ENCODE measurements at places on chromosomes 3 and 15.

DNA sequence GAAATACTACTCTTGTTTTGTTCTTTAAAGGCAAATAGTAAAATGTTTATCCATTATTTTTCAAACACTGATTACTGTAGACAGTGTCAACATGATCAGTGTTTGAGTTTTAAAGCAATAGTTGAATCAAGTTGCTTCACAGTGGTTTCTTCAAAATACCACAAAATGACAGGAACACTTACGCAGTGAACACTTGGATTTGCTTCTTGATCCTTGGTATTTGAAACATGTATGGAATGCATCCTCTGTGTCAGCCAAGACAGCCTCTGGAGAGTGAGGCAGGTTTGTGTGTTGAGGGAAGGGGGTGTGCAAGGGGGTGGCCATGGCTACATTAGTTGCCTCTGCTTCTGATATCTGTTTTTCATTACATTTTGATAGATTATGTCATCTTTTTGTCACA is 413.0 kb downstream of the RBMS3 start:
- no peak for DNase-seq

GRCh38 chr15:39919748-39920509 is at the start of gene GPR176:
Gene GPR176, minus strand, starts transcription at chr15:39920266. Its CDS starts 240 bp downstream, at chr15:39920026.
- peak; percentile 62 for DNase-seq

- no peak for DNase-seq
These were observed 18.4 kb downstream of the IGDCC4 start for GRCh38 chr15:65404186-65404872.

DNA sequence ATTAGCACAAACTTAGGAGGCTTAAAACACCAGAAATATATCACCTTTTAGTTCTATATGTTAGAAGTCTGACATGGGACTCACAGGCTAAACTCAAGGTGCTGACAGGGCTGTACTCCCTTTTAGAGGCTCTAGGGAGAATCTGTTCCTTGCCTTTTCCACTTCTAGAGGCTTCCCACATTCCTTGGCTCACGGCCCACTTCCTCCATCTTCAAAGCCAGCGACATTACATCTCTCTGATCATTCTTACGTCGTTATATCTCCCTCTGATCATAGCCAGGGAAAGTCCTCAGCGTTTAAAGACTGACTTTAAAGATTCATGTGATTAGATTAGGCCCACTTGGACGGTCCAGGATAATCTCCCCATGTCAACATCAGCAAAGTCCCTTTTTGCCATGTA is 166.3 kb downstream of the GREM1 start:
- DNase-seq = no peak

GRCh38 chr15:25185791-25186190 is 231.0 kb downstream of the SNRPN start:
- no peak for DNase-seq

DNA sequence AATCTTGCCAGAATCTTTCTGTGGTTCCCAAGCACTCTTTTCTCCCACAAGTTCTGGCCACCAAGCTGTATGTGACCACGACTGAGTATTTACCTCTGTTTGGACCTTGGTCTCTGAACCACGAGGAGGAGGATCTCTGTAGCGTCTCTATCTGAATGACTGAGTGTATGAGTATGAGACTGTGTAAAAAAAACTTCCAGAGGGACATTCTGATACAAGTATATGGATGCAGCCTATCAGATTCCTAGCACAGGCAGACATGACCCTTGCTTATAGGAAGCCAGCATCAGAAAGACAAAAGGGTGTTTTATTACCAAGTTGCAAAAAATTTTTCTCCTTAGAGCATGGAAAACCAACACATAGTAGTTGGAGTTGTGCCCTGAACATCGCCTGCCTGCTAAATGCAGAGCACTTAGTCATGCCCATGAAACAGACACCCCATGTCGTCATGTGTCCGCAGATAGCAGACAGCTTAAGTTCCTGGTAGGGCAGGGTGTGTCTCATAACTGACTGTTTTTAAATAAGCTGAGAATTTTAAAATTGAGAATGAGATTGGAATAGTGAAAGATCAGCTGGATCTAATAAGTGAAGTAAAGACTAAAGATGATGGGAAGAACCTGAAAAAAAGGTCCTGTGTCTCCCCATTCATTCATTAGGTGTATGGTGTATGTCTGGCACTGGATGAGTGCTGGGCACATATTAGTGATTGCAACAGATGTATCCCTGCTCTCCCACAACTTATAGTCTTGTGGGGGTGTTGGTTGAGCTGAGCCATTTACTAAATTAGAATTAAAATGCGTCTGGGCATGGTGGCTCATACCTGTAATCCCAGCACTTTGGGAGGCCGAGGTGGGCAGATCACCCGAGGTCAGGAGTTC is 30.9 kb downstream of the DAG1 start:
- no peak for DNase-seq

DNA sequence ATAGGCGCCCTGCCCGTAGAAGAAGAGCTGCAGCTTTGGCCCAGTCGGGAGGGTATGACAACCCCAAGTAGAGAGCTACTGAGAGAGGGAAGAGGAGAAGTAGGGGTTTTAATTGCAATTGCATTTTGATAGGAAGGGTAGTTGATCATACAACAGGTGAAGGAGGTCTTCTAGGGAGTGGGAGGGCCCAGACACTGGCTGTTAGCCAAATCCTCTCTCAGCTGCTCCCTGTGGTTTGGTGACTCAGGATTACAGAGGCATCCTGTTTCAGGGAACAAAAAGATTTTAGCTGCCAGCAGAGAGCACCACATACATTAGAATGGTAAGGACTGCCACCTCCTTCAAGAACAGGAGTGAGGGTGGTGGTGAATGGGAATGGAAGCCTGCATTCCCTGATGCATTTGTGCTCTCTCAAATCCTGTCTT is 408.9 kb upstream of the THBS1 start:
- peak; percentile 63 for DNase-seq

- DNase-seq = no peak
These were observed 358.1 kb upstream of the TRIM42 start for GRCh38 chr3:140319739-140320138.

- no peak for DNase-seq
These were observed 1.9 kb downstream of the CBLB start for GRCh38 chr3:105866656-105867653.

- no peak for DNase-seq
These were observed 127.2 kb upstream of the IL12A start for GRCh38 chr3:159861369-159861987.

GRCh38 chr3:15645246-15645645 is 43.7 kb downstream of the BTD start:
- no peak for DNase-seq

- DNase-seq = no peak
These were observed 13.2 kb downstream of the CCR5 start for GRCh38 chr3:46383951-46384330.

- DNase-seq = no peak
These were observed 88.4 kb downstream of the PLCH1 start for GRCh38 chr3:155656466-155656865.

GRCh38 chr15:76988867-76989780 is 5.8 kb upstream of the PSTPIP1 start:
- peak; percentile 59 for DNase-seq

DNA sequence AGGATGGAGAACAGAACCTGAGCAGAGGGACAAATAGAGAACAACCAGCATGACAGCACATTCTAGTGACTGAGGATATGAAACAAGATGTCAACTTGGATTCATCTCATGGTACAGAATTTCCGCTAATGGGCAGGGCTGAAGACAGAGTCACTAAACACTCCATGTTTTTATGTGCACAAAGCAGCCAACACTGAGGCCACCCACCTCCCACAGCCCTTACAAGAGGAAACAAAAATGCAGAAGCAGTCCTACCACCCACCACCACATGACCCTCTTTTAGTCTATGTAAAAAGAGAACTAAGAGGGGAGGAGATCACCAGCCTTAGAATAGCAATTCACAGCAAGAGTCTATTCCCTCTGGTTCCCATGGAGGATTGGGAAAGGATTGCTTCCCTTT is 131.4 kb upstream of the UBE2E2 start:
- DNase-seq = no peak

GRCh38 chr3:12185172-12185710 is 26.5 kb upstream of the TIMP4 start:
- no peak for DNase-seq

- DNase-seq = no peak
These were observed 476.0 kb downstream of the MFSD1 start for GRCh38 chr3:159277814-159278213.

- DNase-seq = no peak
These were observed 8.8 kb upstream of the CPOX start for GRCh38 chr3:98602078-98602678.

GRCh38 chr3:155771126-155771525 is 26.3 kb upstream of the PLCH1 start:
- no peak for DNase-seq

GRCh38 chr15:85033148-85033547 is 51.5 kb downstream of the PDE8A start:
- no peak for DNase-seq

- DNase-seq = no peak
These were observed 39.8 kb upstream of the SGO1 start for GRCh38 chr3:20225769-20226168.

DNA sequence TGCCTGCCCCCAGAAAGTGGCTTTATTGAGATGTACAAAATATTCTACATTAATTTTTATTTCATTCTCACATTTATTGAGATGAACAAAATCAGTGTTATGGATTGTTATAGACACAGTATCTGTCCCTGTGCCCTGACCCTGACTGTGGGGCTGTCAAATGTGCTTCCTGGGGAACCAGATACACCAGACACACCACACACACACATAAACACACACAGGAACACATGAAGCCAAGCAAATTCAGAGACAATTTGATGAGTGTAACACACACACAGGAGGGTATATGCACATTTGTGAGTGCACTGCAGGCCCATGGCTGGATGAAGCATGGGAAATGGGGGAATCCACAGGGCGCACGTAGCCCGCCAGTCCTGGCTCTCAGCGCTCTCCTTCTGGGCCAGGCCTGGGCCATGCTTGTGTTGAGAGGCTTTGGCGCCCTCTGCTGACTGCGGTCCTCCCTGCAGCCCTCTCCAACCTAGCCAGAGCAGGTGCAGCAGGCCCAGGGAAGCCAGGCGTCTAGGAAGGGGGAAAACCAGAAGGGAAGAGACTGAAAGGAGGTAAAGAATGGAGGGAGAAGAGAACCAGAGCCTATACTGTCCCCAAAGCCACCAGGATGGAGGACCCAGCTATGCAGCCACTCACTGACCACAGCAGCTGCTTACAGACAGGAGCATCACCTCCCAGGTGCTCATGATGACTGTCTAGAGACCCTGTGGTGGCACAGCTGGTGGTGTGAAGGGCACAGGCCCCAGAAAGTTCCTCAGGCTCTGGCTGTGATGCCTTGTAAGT is 18.0 kb upstream of the LOXL1 start:
- peak; percentile 92 for DNase-seq

- no peak for DNase-seq
These were observed 224.4 kb downstream of the THRB start for GRCh38 chr3:24270204-24270691.

GRCh38 chr15:27855137-27855536 is 244.0 kb downstream of the OCA2 start:
- DNase-seq = no peak

DNA sequence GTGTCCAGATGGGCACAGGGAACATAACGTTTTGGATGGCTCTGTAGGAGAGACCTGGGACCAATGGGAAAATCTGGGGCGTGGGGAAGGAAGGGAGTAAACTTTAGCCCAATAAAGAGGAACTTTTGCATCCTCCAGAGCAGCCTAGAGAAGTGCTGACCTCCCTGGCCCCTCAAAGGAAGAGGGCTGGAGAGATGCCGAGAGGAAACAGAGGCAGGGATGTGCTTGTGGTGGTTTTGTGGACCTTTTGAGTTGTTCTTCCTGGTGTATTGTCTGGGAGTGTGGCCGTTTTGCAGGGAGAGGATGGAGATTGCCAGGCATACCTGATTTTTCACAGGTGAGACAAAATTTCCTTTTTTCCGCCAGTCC is 10.2 kb downstream of the CTSH start:
- no peak for DNase-seq

GRCh38 chr3:47950453-47951169 is 65.6 kb downstream of the MAP4 start:
- DNase-seq = no peak

DNA sequence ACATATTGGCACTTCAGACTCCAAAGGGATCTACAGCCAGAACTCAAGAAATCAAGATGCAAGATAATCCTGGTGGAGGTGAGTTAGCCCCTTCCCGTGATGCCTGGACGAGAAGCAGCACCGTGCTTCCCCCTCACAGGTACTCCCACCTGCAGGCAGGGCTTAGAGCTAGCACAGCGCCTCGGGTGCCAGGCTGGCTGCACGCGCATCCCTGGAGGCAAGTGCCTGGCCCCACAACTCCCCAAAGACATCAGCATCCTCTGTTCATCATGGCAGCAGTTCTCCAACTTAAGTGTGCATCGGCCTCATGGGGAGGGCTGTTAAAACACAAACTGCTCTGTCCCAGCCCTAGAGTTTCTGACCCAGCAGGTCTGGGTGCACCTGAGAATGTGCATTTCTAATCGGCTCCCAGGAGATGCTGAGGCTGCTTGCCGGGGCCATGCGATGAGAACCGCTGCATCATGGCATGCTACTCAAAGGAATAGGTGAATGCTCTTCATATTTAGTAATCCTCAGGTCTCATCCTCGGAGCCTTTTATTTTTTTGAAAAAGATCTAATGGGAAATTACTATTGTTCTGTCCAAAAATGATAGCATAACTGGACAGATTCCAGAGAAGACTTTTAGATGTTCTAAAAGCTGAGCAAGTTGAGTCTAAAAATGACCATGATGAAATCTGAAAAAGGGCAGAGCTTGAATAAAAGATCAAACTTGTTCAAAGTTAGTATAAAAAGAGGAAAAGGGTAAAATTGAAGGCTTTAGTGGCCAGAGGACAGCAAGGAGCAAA is 244.2 kb downstream of the ADAMTS17 start:
- peak; percentile 29 for DNase-seq

Measured in activated CD8-positive, alpha-beta memory T cell treated with anti-CD3 and anti-CD28 coated beads, Interleukin-2, amount 50 U/mL, for 48 hours (primary cell).